ENCODE measurements at places on chromosomes 1 and 21.
A peak's percentile ranks its signal among the peaks of the same experiment; 100 is the strongest.

DNA sequence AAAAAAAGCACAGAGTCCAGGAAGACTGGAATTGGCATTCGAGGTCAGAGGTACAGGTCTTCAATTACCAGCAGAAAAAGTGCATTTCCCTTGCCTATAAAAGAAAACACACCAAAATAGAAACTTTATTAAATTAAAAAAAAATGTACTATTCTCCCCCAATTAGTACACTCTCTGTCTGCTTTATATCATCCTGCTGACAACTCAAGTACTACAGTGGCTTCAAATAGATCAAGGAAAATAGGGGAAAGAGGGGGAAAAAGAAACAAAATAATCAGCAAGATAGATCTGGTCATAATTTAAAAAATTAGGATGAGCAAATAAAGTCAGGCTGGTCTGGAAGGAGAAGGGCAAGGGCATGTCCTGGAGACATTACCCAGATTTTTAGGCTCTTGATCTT is 315.1 kb downstream of the PAPPA2 start:
- no peak for DNase-seq

GRCh38 chr1:161723459-161724141 is 2.3 kb downstream of the FCRLB start:
- DNase-seq = no peak

- DNase-seq = no peak
Observed at GRCh38 chr1:24709791-24710441, 35.3 kb upstream of the CLIC4 start.

- DNase-seq = no peak
Observed at GRCh38 chr1:205339717-205340116, 17.0 kb downstream of the KLHDC8A start.

- peak; percentile 63 for DNase-seq
Observed at GRCh38 chr1:214216779-214217178, 64.2 kb upstream of the SMYD2 start.

DNA sequence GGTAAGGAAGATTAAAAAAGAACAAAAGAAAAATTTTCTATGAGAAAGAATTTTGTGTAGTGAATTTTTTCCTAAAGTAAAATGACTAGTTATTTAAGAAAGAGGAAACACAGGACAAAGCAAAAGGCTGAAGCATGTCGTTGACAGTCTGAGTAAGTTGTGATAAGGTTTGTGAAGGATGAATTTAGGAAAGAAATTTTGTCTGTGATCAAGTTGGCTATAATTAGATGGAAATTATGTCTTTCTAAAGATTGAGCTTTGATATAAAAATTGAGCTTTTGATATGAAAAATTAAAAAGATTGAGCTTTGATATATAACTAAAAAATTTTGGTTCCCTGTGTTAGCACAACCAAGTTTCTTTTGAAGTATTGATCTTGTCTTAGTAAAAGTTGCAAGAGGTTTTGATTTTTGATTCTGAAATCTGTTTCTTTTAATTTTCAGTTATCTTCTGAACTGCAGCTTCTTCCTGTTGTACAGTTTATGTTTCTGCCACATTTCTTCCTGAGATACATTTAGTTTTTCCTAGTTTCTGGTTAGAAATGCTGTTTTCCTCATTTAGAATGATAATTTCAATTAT is 101.7 kb upstream of the KIAA0040 start:
- no peak for DNase-seq

- no peak for DNase-seq
Observed at GRCh38 chr1:2939041-2939552, 82.2 kb upstream of the ACTRT2 start.

DNA sequence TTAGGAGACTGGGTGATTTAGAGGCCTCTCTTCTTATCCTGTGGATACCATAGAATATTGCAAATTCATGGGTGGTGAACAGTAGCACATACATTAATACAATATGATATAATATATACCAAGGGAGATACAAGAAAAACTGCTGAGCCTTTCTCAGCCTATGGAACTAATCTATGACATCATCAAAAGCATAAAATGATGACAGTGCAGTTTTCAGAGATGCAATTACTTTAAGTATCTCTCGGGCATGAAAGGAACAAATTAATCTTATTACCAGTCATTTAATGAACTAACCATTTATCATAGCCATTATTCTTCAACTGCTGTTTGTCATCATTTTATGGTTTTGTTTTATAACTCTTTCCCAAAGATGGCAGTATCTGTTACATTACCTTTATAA is 3.5 kb downstream of the CHODL start:
- DNase-seq = no peak

DNA sequence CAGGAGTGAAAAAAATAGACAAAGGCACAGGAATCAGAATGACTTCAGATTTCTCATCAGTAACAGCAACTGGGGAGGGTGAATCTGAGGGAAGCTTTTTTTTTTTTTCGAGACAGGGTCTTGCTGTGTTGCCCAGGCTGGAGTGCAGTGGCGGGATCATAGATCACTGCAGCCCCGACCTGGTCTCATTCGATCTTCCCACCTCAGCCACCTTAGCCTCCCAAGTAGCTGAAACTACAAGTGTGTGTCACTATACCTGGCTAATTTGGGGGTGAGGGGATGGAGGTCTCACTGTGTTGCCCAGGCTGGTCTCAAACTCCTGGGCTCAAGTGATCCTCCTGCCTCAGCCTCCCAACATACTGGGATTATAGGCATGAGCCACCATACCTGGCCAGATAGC is 10.7 kb downstream of the ARMH1 start:
- no peak for DNase-seq

DNA sequence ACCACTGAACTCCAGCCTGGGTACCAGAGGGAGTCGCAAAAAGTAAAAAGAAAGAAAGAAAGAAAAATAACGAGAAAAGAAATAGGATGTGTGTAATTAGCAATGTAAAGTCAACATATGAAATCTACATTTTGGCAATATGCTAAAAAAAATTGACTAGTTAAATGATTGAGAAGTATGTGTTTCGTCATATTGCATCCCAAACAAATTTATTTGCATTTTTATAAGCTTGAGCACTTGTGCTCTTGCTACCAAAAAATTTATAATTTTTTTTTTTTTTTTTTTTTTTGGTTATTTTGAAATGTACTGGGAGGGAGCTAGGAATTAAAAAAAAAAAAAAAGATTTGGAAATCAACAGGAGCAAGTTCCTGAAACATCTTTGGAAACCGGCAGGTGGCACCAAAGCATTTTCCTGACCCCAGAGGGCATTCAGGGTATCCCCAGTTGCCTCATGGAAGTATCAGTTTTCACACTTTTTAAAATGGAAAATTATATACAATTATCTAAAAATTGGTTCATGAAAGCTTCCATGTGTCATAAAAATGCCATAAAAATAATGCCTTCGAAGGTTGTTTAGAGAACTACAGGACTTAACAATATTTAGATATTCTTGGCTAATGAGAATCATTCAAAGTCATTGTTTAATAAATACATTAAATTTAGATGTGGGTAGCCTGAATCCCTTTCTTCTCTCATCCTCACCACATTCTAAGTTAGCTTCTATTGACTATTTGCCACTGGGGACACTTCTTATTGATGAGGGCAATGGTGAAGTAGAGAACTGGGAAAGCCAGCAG is 4.8 kb upstream of the HEATR1 start:
- DNase-seq = no peak

DNA sequence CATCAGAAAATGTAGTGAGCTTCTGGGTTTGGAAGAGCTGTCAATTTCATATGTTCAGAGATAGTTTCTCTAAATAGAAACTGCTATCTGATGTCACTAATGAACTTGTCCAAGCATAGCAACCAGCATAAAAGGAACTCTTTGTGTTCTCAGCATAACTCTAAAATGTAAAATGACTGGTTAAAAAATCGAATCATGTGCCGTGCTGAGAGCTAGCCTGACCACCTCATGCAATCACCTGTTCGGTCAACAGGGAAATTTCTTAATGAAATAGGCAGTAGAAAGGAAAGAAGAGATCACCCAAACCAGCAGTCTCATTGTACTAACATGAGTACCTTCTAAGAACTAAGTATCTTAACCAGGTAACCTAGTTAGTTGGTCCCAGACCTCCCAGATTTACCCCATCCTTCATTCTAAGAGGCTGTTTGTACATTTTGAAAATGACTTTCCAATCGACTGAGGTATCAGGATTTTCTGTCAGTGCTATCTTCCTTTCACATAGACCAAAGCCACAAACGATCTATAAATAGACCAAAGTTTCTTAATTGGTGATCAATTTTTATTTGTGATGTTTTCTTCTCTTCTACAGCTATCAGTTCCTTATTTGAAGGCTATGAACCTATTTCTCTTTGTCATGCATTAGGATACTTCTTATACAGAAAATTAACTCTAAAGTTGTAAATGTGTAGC is 147.3 kb downstream of the TLR5 start:
- no peak for DNase-seq

GRCh38 chr1:240719953-240720700 is 108.2 kb upstream of the GREM2 start:
- DNase-seq = no peak

- DNase-seq = peak; percentile 94
Observed at GRCh38 chr1:41322835-41323234, 38.4 kb upstream of the FOXO6 start.

- DNase-seq = no peak
Observed at GRCh38 chr1:54268762-54269297, 68.9 kb downstream of the MRPL37 start.

DNA sequence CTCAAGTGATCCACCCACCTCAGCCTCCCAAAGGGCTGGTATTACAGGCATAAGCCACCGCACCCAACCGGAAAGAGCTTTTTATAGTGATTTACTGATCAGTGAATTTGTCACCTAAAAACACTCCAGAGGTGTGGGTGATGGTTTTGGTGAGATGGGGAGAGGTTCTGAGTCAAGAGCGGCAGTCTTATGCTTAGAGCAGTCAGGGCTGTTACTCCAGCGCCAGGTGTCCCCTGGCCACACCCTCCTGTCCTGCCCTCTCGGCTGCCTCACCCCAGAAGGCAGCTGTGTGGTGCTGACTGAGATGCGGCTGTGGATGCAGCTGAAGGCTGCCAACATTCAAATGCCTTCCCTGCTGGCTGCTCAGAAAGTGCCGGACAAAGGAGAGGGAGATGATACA is 94.5 kb upstream of the LPGAT1 start:
- no peak for DNase-seq

- peak; percentile 100 for DNase-seq
Observed at GRCh38 chr1:39926820-39927219, 25.1 kb upstream of the MYCL start.

GRCh38 chr1:1361982-1362423 is 3.6 kb upstream of the MXRA8 start:
- no peak for DNase-seq

GRCh38 chr1:65049941-65050713 is 83.8 kb upstream of the JAK1 start:
- DNase-seq = no peak

DNA sequence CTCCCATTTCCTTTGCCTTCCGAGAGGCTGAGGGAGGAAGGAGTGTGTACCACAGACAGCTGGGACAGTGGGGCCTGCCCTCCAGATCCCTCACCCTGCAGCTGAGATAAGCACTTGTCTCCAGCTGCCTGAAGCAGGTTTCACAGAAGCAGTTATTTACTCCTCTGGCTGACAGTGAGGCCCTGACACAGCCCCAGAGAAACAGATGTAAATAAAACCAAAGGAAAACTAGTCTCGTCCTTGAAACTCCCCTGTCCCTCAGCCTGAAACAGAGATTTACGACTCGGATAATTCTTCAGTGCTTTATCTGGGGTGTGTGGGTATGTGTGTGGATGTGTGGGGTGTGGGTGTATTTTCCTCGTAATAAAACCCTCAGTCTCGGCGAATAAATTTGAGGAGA is 181.1 kb downstream of the IGSF21 start:
- DNase-seq = peak; percentile 40

DNA sequence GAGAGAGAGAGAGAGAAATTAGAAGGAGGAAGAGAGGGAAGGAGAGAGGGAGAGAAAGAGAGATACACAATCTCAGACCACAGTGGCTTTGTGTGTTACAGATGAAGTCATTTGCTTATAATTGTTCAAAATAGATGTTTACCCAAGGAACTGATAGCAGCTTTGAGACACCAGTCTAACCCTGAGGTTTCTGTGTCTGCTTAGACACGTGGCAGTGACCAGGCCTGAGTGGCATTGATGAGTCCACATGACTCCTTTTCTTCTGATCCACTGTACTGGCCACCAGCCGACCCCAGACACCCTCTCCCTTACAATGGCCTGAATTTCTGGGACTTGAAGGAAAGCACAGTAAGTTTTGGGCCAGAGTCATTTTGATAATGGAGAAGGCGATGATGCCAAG is 104.9 kb downstream of the DUSP10 start:
- no peak for DNase-seq

DNA sequence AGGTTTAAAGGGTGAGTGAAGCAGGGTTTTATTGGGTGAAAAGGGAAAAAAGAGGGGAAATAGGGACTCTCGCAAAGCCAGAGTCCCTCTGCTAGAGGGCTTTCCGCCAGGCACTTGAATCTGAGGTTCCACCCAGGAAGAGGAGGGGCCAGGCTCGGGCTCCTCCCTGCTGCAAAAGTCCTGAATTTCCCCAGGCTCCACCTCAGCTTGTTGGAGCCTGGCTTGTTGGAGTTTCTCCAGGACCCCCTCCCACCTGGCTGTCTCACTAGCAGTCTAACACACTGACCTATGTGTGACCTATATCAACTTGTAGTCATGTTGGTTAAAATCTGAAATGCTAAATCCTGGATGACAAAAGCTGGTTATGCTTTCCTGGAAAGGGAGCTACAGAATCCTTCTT is 25.5 kb downstream of the GBP2 start:
- DNase-seq = no peak

GRCh38 chr1:41333146-41333784 is 28.0 kb upstream of the FOXO6 start:
- no peak for DNase-seq

Measured in NCI-H2029 treated with DMSO at 0.1 percent for 48 hours (cell line).